ENCODE measurements at places on chromosomes 3 and 15.

DNA sequence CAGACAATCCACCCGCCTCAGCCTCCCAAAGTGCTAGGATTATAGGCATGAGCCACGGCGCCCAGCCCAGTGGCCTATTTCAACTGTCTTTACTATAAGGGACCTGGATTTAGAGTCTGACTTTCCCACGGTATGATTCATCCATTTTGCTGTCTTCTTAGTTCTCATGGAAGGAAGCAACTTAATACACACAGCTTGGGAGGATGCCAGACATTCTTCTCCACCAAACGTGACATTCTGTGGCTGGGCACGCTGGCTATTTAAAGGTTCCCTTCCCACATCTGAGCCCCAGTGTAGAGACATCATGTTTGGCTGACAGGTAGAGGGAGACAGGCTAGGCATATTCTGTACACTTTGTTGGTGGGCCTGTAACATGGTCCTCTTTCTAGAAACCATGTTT is 26.2 kb downstream of the FAM43A start:
- no peak for DNase-seq

DNA sequence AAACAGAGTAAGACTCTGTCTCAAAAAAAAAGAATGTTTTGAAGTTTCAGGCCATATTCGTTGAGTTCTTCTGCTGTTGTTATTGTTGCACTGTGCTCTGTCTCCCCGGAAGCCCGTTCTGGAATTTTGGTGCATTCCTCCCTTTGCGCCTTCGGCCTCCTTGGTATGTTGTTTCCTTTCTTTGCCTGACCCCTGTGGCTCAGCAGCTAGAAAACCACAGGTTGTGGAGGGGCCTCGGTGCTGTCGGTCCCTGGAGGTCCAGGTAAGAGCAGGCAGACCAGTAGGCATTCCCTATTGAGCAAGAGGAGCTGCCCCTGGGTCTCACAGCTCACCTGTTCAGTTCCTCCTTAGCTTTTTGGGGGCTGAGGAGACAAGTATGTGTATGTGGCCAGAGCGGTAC is 51.0 kb upstream of the DLG1 start:
- DNase-seq = no peak

GRCh38 chr15:90047956-90048575 is 46.9 kb downstream of the ZNF710 start:
- DNase-seq = peak; percentile 40

- DNase-seq = peak; percentile 30
These were observed 409.1 kb upstream of the ATP11B start for GRCh38 chr3:182384221-182384620.

DNA sequence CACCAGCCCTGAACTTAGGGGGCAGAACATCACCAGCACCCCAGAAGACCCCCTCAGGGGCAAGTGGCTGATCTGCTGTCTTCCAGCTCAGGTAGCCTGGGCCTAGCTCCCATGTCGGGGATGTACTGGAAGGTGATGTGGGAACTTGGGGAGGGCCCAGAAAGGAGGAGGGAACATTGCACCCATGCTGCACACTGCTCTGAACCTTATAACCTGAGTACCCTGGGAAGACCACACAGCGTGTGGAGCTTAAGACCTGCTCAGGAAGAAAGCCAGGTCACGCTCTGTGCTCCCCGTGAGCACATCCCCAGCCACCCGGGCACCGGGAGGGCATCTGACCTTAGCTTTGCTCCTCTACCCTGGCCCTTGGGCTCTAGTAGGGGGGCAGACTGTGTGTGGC is 159.4 kb downstream of the ATP10A start:
- no peak for DNase-seq

DNA sequence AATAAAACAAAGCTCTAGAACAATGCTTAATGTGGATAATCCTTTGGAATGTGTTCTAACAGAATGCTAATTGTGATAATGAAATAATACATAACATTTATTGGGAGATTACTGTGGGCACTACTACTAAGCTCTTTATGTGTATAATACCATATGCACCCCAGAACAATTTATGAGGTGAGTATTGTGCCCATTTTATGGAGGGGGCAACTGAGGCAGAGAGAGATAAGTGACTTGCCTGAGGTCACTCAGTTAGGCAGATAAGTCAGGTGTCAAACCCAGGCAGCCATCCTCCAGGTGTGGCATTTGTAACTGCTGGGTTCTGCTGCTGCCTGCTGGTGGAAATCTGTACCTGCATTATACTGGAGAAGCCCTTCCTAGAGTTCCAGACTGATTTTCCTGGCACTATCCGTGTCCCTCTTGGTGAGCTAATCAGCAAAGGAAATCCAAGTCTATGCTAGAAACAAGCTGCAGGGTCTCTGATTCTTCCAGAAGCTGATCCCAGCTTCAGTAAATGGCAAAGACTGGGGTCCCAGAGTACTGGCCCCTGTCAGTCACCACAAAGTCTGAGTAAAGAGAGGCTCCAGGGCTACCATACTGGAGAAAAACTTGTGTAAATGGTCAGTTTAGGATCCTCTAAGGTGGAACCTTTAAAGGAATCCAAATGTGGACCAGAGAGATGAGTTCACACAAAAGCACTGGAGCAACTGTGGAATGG is 22.6 kb upstream of the RBP1 start:
- DNase-seq = no peak

- DNase-seq = no peak
These were observed 126.3 kb upstream of the PLAAT1 start for GRCh38 chr3:193114431-193115340.

- no peak for DNase-seq
These were observed 22.7 kb upstream of the TMEM41A start for GRCh38 chr3:185521349-185522138.

DNA sequence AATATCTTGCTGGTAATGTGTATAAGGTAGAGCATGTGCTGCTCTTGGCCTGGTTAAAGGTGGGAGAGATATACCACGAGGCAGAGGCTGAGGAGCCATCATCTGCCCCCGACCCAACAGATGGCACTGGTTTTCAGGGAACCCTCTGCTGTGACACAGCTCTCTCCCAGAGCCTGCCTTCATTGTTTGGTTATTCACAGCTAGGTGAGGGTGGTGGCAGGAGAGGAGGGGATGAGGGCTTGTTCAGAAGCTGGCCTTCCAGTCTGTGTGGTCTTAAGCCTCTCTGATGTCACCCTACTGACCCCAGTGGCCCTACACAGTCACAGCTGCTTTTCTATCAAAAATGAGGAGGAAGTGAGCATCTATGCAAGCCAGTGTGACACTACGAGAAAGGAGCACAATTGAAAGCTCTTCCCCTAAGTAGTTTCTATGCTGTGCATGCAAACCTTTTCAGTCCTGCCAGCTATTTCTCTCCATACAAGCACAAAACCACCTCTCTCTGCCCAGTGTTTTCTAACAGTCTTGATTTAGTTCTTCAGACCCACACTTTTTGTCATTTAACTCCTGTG is 258.4 kb upstream of the AGTR1 start:
- no peak for DNase-seq

Data from NCI-H446 (cell line).